ENCODE measurements at places on chromosomes 5 and 9.
A peak's percentile ranks its signal among the peaks of the same experiment; 100 is the strongest.

- no peak for DNase-seq
These were observed 14.2 kb upstream of the NCS1 start for GRCh38 chr9:130158001-130158400.

GRCh38 chr9:79023134-79023580 is 548.6 kb upstream of the TLE4 start:
- DNase-seq = peak; percentile 69

DNA sequence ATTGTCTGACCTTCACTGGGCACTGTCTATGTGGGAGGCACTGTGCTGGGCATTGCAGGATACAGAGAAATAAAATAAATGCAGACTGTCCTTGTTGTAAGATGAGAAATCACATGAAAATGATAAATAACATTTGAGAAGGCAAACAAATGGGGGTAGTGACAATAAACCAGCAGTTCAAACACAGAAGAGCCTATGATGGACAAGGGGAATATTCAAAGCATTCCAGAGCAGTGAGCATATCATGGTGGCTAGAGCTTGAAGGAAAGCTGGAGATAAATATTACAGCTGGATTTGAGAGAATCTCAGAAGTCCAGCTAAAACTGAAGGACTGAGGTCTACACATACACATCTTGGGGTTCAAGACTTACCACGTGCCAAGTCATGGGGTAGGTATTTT is 209.9 kb downstream of the ASTN2 start:
- DNase-seq = no peak

GRCh38 chr5:149549461-149550267 is 1.6 kb downstream of the CSNK1A1 start:
- DNase-seq = peak; percentile 60

GRCh38 chr5:55324815-55325418 is 17.1 kb downstream of the MTREX start:
- DNase-seq = peak; percentile 64

DNA sequence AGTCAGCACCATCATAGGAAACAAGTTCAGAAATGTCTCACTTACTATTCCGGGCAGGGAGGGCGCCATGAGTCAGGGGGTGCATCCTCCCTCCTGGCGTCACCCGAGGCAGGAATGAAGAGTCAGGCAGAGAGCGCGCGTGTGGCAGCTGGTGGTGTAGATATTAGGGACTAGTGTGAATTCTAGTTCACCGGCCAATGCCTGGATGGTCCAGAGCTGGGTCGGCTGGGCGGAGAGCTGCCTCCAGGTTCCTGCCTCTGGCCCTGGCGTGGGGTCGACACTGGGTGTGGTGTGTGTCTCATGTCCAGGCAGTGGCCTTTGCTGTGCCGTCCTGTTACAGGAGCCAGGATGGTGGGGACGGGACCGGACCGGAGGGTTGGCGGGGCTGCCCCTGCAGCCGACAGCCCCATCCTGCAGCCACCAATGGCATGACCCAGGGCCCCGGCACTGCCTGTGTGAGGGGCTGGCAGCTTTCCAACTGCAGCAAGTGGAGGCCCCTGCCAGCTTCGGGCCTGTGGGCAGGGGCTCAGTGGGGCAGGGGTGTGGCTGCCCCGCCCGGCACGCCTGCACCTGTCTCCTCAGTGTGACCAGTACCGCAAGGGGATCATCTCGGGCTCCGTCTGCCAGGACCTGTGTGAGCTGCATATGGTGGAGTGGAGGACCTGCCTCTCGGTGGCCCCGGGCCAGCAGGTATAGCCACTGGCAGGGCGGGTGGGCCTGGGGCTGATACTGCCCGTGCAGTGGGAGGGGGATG is 9.1 kb downstream of the DIPK1B start:
- peak; percentile 61 for DNase-seq

DNA sequence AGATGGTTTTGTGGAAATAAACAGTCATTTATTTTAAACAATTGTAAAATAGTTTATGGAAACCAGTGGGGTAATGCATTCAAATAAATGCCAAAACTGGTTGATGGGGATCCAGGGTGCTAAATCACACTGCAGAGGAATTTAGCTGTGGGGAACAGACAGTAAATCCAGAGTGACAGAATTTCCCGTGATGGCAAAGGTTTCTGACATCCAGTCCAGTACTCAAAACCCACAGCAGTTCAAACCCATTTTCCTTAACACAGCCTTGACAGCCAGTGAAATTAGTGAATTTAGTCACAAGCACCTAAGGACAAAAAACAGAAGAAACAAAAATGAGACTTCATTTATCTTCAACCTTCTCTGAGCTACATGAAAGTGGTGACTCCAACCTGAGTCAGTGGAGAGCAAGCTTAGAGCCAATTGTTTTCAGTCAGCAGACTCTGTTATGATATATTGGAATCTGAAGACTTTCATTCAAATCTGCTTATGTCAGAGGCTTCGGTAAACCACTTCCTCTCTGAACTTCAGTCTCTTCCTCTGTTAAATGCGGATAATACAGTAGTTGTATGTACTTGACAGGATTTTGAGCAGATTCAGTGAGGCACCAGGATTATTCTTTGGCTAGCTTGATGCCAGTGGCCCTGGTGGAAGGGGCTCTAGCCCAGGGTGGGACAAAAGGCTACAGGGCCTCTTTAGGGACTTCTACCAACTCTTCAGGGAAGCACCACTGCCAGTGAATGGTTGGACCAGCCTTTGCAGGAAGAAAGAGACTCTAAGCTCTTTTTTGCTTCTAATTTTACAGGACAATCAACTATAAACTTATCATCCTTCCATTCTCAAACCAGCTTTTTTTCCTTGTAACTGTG is 185.3 kb downstream of the MAPKAP1 start:
- no peak for DNase-seq

- DNase-seq = no peak
These were observed 695.1 kb downstream of the TAF11L14 start for GRCh38 chr5:18329328-18329727.

- DNase-seq = no peak
These were observed 221.4 kb downstream of the EFNA5 start for GRCh38 chr5:107449369-107449768.

- DNase-seq = no peak
These were observed 16.8 kb downstream of the NR3C1 start for GRCh38 chr5:143386725-143387124.

GRCh38 chr5:81268521-81269196 is 32.7 kb upstream of the ZCCHC9 start:
- no peak for DNase-seq
